IPS DF 6.9 (cell line): ENCODE measurements at places on chromosomes 2 and 18.
A peak's percentile ranks its signal among the peaks of the same experiment; 100 is the strongest.

DNA sequence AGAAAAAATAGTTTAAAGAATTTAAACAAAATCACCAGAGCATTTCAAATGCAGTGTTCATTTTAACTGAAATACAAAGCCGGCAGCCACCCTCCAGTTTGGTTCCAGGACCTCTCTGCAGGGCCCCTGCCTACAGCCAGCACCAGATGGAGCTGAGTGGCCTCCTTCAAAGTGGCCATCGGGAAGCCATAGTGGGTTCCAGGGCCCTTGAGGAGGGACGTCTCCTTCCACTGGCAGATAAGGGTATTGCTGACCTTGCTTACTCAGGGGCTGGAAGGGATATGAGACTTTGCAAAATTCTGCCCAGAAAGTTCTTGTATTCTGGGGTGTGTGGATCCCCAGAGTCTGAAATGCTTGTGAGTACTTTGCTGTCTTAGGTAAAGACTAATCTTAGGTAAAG is 205.2 kb upstream of the APCDD1 start:
- no peak for DNase-seq

DNA sequence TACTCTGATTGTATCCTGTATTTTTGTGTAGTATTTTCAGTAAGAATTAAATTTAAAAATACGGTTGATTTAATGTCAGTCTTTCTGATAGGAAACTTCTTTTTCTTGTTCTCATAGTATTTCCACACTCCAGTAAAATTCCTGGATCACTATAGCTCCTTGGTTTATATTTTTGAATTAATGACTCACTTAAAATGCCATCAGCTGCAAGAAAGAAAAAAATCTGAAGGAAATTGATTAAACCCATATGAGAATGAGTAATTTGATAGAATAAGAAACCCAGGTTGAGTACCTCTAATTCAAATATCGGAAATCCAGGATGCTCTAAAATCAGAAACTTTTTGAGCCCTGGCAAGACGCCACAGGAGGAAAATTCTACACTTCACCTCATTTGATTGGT is 186.8 kb upstream of the RND3 start:
- DNase-seq, result no peak

DNA sequence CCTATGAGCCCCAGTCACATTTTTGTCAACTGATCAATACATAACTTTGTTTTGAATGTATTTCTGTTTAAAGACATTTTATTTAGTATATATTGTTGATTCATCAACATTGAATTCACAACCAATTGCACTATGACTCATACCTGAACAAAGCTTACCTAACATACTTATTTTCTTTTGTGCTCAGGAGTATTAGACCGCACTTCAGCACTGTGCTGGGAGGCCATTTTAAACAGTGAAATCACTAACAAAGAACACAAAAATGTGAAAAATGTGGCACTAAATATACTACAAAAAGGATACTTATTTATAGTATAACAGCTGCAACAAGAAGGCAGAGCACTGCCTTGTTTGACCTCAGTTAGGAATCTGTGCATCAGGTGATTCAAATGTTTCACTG is 12.4 kb upstream of the IFIH1 start:
- DNase-seq, result no peak

DNA sequence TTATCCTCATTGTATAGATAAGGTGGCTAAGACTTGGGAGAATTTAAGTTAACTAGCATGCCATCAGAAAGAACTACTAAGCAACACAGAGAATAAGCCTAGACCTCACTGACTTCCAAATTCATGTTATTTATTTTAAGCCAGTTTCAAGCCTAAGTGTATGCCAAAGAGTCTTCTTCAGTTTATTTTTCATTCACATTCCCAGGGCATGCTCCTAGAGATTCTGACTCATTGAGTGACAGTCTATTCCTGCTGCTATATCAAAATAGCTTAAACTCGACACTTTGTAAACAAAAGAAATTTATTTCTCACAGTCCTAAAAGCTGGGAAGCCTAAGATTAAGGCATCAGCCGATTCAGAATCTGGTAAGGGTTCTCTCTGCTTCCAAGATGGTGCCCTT is 467.1 kb downstream of the MBD2 start:
- no peak for DNase-seq

DNA sequence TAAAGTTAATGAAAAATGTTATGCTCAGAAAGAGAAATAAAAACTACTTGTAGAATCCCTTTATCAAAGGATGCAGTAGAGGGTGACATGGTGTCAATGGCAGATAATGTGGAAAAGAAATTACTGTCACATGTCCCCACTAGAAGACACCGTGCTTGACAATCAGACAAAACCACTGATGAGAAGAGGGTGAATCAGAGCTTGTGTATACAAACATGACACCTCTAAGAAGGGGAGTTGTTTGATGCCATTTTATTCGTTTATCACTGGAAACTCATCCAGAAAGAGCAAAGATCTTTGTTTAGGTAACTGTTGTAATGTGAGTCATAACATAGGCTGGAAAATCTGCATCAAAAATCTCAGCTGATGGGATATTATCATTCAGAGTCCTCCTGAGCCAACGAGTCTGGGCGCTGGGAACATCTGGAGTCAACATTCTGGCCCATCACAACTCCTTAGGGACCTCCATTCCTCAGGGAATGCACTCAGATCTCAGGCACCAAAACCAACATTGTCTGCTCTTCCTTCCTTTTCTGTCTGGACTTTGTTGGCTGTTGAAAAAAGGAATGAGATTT is 49.5 kb upstream of the RAB12 start:
- no peak for DNase-seq

DNA sequence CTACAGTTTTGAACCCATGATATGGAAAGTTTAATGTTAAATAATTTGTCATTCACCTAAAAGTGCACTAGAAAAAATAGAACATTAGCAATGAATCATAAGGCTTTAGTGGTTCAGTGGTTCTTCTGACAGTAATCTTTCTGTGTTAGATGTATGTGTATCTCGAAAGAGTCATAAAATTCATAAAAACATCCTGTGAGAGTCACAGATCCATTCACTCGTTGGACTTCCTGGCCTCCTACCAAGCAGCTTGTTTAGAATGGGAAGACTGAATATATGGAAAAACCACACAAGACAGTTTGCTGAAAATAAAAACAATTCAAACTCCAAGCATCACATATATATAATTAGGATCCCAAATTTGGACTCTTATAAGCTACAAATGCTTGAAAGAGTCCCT is 34.8 kb downstream of the ADNP2 start:
- no peak for DNase-seq

DNA sequence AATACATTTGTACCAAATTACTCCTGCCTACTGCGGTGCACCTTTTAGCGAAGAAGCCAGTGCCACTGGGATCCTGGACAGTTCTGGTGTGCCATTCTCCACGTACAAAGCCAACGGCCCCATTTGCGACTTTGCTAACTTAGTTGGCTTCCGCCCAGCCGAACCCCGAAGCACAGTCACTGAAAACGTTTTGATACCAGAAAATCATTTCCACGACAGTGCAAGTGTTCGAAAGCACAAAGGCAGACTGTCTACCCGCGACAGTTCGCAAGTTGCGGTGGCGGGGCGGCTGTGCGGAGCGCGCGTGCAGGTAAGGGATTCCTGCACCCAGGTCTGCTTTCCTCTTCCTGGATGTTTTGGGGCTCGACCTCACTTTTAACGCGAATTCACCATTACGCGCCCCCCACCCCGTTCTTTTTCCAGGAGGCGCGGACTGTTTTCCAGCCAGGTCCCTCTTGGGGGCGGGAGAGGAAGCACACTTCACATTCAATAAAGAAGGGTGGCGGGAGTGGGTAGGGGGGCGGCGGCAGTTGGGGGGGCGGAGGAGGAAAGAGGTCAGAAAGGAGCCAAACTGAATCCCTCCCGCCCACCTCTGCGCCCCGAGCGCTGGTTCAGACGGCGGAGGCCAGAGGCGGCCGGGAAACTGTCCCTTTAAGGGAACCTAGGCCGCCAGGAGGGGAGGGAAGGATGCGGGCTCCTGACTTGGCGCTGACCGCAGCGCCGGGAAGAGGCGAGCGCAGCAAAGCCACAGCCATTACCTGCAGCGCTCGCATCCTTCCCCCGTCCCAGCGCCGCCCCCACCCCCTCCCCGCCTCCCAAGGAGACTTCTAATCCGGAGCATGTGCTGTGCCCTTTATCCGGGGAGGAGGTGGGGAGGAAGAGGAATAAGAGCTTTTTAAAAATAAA is 107.4 kb upstream of the KCTD1 start:
- DNase-seq, result no peak

GRCh38 chr18:10927286-10927992 is 221.9 kb downstream of the PIEZO2 start:
- DNase-seq, result no peak

GRCh38 chr2:140851258-140851981 is 1279.4 kb downstream of the LRP1B start:
- no peak for DNase-seq

- no peak for DNase-seq
Observed at GRCh38 chr2:227006189-227006897, 157.7 kb downstream of the COL4A4 start.

GRCh38 chr2:26095758-26096157 is 61.9 kb downstream of the RAB10 start:
- no peak for DNase-seq

- no peak for DNase-seq
Observed at GRCh38 chr2:218873359-218874194, 7.1 kb upstream of the WNT10A start.

DNA sequence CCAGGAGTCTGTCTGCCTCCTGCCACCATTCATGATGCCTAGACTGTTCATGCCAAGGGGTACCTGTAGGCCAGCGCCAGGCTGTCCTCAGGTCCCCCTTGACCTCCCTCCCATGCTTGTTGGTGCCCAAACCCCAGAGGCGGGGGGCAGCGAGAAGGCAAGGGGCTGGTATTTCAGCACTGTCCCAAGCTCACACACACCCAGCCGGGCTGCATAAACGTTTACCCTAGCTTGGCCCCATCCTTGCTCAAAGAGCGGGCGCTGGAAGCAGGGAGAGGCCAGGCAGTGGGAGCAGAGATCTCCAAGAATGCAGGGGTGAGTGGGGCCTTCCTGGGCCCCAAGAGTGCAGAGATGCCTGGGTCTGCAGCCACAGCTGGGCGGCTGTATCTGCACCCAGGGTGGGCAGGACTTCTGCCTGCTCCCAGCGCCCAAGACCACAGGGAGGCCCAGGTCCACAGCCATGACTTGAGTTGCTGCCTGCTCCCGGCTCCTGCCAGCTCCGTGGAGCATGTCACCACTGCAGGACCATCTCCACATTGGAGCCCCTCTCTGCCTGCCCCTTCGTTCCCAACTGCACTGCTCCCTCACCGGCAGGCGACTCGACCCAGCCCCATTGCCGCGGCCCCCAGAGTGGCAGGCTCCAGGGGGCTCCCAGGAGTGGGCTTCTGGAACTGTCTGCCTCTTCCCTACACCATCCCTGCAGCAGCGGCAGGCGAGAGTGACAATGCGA is 616.6 kb downstream of the METTL4 start:
- DNase-seq, result no peak

- peak; percentile 63 for DNase-seq
Observed at GRCh38 chr2:199985625-199986207, 30.3 kb downstream of the MAIP1 start.

DNA sequence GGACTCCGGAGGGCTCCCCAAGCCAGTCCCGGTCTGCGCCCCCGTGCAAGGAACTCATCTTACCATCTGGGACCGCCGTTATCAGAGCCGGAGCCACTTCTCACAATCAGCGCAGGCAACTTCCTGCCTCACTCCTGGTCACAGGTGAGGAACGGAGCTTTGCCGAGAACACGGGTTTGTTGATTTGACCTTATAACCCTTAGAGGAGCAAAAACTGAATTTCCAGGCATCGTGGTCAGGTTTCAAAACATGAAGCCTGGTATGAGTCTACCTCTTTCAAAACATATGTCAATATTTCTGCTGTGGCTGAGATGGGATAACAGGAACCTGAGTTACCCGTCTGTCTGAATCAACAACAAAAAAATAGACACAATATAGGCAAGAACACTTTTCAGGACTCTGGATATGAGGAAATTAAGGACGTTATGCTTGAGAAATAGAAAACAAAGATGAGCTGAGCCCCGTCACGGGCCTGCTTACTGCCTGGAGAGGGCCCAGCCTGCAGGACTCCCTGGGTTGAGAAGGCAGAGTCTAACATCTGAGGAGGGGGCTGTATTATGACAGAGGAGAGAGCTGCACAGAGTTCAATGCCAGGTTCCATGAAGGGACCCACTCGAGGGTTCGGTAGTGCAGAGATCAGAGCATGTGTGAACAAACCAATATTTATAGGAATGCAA is 148.7 kb downstream of the NDUFA10 start:
- DNase-seq, result no peak

DNA sequence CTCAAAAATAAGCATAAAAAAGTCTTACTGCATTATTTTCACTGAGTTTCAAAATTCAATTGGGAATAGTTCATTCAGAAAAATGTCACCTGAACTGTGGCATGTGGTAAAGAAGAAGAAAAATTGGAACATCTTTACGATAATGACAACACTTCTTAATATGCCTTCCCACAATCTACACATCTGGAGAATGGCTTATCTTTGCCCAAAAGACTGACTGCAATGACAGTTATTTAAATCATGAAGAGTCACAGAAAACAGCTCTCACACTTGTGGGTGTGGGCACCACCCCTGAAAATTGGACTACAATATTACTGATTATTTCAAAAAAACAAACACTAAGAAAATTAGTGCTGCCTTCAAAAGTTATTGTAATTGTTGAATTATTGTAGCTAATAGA is 152.3 kb downstream of the USP34 start:
- DNase-seq, result no peak

- no peak for DNase-seq
Observed at GRCh38 chr2:32652555-32653209, 24.8 kb downstream of the TTC27 start.

GRCh38 chr2:153488072-153488471 is 9.5 kb upstream of the RPRM start:
- no peak for DNase-seq

GRCh38 chr2:167708998-167709397 is 538.4 kb downstream of the STK39 start:
- DNase-seq, result no peak

DNA sequence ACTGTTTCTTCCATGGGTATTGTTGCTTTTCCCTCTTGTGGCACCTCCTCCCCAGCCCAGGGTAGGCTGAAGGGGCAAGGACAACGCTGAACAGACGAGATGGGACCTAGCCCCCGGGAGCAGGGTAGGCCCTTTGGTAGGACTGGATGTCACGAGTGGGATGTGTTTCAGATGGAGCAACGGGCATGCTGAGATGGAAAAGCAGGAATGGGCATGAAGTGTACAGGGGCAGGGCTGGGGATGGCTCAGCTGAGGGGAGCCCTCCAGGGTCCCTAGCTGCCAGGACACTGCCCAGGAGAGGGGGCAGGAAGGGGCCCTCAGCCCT is 33.4 kb downstream of the ARHGEF4 start:
- DNase-seq, result no peak

GRCh38 chr2:128369108-128369555 is 50.5 kb upstream of the HS6ST1 start:
- DNase-seq, result no peak

DNA sequence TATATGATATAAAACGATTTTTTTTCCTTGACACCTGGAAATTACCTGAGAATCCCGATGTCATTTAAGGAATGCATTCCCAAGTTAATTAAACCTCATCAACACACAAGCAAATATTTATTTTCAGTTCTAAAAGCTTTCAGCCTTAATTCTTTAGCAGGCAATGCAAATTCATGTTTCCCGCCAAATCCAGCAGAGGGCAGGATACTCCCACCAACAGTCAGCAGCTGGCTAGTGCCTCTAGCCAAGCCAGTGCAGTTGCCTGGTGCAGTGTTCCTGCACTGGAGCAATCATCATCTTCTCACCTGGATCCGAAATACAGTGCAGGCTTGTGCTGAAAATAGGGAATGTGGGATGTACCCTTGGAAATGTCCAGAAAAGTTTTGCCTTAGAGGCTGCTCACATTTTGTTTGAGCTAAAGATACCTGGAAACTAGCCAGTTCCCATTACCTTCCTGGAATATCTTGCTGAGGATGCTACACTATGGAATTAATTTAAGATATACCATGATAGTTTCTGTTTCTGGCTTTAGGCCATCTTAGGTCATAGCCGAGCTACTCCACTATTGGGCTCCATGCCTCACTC is 48.4 kb upstream of the CYTIP start:
- DNase-seq, result peak; percentile 33
